PC-9 (cell line): ENCODE measurements at places on chromosomes 1 and 21. TPM values are rescaled to one million over a fixed set of nuclear protein-coding genes. Genes with fewer than 3 reads are reported as not detected.

DNA sequence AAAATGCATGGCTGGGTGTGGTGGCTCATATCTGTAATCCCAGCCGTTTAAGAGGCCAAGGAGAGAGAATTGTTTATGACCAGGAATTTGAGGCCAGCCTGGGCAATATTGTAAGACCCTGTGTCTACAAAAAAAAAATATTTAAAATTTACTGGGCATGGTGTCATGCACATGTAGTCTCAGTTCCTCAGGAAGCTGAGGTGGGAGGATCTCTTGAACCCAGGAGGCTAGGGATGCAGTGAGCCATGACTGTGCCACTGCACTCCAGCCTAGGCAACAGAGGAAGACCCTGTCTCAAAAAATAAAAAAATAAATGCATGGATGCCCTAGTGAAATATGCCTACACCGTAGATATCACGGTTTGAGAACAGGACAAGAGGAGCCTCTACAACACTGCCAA lies 1331.2 kb upstream of the B3GALT2 start:
- H3K27ac ChIP-seq = no peak overlapping the region
- H3K27me3 ChIP-seq = no peaks in the 10 kb centered on the region
- H3K4me3 ChIP-seq = no peak overlapping the region
- no peaks in the 10 kb centered on the region for H3K4me1 ChIP-seq
- DNase-seq = no peak
- H3K36me3 ChIP-seq = no peaks in the 10 kb centered on the region

DNA sequence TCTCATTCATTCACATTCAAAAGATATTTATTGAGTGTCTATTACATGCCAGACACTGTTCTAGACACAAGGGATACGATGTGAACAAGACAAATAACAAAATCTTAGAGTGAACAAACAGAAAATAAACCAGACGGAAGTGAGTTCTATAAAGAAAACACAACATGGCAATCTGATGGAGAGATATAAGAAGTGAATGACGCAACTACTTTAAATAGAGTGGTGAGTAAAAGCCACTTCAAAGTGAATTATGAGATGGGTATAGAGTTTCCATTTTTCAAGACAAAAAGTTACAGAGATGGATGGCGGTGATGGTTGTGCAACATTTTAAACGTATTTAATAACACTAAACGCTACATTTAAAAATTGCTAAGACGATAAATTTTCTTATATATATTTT lies 75.4 kb downstream of the CEP170 start:
- H3K27me3 ChIP-seq = no peaks in the 10 kb centered on the region
- H3K4me1 ChIP-seq = no peaks in the 10 kb centered on the region
- no peak overlapping the region for H3K27ac ChIP-seq
- H3K4me3 ChIP-seq = no peak overlapping the region
- no peaks in the 10 kb centered on the region for H3K36me3 ChIP-seq

GRCh38 chr1:31976401-31976800 lies 37.3 kb upstream of the KHDRBS1 start:
- H3K27me3 ChIP-seq = no peaks in the 10 kb centered on the region
- H3K36me3 ChIP-seq = no peaks in the 10 kb centered on the region
- H3K4me1 ChIP-seq = no peaks in the 10 kb centered on the region

DNA sequence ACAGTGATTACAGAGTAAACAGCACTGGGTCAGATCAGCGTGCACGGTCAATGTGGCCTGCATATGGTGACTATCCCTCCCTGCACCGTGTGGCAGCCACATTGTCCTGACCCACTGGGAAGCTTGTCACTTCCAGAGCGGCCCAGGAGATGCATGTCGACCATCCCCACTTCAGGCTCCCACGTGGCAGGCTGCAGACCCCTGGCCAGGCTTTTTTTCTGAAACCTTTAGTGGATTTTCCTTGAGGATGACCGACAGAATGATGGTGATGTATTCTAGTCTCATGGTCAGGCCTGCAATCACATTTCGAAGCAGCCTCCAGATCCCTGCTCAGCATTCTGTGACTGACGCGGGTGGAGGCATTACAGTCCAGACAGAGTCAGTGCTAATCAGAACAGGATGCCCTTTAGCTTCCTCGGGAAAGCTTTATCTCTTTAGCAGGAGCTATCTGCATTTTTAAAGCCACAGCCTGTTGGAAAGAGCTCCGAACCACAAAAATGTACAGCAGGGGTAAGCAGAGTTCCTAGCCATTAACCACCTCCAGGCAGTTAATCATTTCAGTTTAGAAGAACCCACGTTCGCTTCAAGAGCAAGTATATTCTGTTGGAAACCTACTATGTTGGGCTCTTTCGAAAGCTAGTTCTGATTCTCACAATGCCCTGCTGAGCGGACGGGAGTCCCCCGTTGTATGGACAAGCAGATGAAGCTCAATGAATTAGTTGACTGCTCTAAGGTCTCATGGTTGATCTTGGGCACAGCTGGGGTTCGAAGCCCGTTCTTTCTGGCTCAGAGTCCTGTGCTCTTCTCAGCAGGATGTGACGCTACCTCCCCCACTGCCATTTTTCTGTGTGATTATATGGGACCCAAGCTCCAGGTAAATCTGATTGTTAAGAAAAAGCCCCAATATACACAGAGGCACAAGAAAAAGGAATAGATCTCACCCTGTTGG lies 56.5 kb downstream of the IRF2BP2 start:
- no peaks in the 10 kb centered on the region for H3K36me3 ChIP-seq
- H3K4me3 ChIP-seq = no peak overlapping the region
- no peaks in the 10 kb centered on the region for H3K4me1 ChIP-seq
- no peak for DNase-seq
- no peak overlapping the region for H3K27ac ChIP-seq

GRCh38 chr1:235822685-235823084 lies 44.0 kb downstream of the LYST start:
- H3K27ac ChIP-seq = no peak overlapping the region
- H3K27me3 ChIP-seq = no peaks in the 10 kb centered on the region
- 0 out of 2 replicates have a peak, but pooled peaks cover 5% of the 10 kb centered on the region for H3K36me3 ChIP-seq
- H3K4me3 ChIP-seq = no peak overlapping the region
- DNase-seq = no peak

DNA sequence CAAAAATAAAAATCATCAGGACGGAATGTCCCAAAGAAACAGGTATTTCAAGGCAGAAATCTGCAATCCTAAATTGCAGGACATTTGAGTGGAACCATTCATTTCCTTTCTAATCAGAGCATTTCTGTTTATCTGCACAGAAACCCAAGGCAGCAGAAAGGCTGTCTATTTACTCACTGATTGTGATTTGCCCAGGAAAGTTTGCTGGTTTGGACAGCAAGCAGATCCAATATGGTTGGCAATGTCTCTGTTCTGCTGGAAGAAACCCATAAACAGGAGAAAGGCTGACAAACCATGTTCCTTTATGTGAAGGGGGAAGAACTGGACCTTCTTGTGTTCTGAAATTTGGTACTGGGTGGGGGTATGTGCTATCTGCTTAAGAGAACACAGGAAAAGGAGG lies 120.1 kb downstream of the CLIC6 start:
- no peak overlapping the region for H3K27ac ChIP-seq
- H3K4me1 ChIP-seq = no peaks in the 10 kb centered on the region
- DNase-seq = no peak
- H3K36me3 ChIP-seq = peaks cover 7% of the 10 kb centered on the region; the same call in 1 of the 2 replicates

GRCh38 chr1:7485086-7485780 lies 285.9 kb upstream of the VAMP3 start:
- no peaks in the 10 kb centered on the region for H3K36me3 ChIP-seq
- H3K4me3 ChIP-seq = no peak overlapping the region
- H3K4me1 ChIP-seq = no peaks in the 10 kb centered on the region
- no peak for DNase-seq
- H3K27ac ChIP-seq = no peak overlapping the region

GRCh38 chr1:53627031-53627430 lies 111.9 kb downstream of the GLIS1 start:
- no peaks in the 10 kb centered on the region for H3K36me3 ChIP-seq
- peaks cover 16% of the 10 kb centered on the region for H3K27me3 ChIP-seq
- H3K27ac ChIP-seq = no peak overlapping the region
- H3K4me1 ChIP-seq = no peaks in the 10 kb centered on the region
- H3K4me3 ChIP-seq = no peak overlapping the region

DNA sequence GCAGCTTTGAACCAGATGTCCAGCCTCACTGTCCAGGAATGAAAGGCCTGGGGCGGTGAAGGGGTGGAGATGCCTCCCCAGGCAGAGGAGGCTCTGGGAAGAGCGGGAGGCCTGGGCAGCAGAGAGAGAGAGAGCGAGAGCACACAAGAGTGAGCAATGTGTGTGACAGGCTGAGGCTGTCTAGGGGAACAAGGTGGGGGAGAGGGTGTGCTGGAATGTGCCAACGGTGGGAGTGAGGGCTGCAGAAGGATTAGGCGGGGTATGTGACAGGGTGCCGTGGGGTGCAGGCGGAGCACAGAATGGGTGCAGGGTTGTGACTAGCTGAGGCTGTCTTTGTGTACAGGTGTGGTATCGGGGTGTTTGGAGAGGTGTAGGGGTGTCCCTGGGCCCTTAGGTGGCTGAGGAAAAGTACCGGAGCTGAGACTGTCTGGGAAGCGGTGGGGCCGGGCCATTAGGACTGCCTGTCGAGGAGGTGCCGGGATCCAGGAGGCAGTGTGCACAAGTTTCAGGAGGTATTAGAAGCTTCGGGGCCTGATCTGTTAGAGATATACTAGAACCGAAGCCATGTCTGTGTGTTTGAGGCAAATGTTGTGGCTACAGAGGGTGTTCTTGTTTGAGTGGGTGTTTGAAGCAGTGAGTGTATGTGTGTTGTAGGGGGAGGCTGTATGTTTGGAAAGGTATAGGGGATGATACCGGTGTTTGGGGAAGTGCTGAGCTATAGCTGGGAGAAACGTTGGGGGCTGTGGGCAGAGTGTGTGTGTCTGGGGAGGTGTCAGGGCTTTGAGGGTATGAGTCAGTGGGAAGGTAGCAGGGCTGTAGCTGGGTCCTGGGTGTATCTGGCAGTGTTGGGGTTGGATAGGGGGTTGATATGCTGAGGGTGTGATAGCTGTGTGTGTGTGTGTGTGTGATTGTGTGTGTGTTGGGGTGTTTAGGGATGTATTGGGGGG lies 9.1 kb downstream of the AHDC1 start:
- no peak for DNase-seq
- no peaks in the 10 kb centered on the region for H3K36me3 ChIP-seq
- no peak overlapping the region for H3K4me3 ChIP-seq
- H3K4me1 ChIP-seq = peaks cover 16% of the 10 kb centered on the region

DNA sequence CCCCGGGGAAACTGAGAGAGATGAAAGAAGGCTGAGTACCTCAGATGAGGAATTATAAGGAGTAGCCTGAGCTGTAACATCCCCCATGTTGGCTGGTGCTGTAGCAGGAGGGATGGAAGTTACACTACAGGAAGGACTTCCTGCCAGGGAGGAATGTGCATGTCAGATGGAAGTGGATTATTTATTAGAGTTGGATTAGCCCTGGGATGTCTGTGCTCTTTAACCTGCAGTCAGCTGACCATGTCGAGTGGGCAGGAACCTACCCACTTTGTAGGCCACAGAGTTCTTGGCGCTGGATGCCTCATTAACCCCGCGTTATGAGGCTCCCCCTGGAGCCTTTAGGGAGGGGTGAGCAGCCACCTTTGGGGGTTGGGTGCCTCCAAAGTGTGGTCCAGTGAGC lies 757 bp upstream of the SEMA4A start:
- H3K4me1 ChIP-seq = peaks cover 15% of the 10 kb centered on the region
- H3K27me3 ChIP-seq = peaks cover 15% of the 10 kb centered on the region; the same call in 1 of the 2 replicates
- no peak overlapping the region for H3K4me3 ChIP-seq
- no peaks in the 10 kb centered on the region for H3K36me3 ChIP-seq
- H3K27ac ChIP-seq = no peak overlapping the region

- H3K27me3 ChIP-seq = no peaks in the 10 kb centered on the region
- peak; percentile 6 for DNase-seq
- no peaks in the 10 kb centered on the region for H3K36me3 ChIP-seq
- H3K4me1 ChIP-seq = peaks cover 1% of the 10 kb centered on the region; the same call in 1 of the 2 replicates
Measured at GRCh38 chr1:32246888-32247273, at the start of gene FAM167B. FAM167B (plus strand) TSS chr1:32247222; CDS start chr1:32247422, 200 bp downstream.

- no peaks in the 10 kb centered on the region for H3K36me3 ChIP-seq
- no peaks in the 10 kb centered on the region for H3K27me3 ChIP-seq
- DNase-seq = no peak
- no peak overlapping the region for H3K4me3 ChIP-seq
- no peak overlapping the region for H3K27ac ChIP-seq
Measured at GRCh38 chr1:147492207-147492606, 49.1 kb upstream of the BCL9 start.

- no peak for DNase-seq
- H3K27me3 ChIP-seq = no peaks in the 10 kb centered on the region
- no peaks in the 10 kb centered on the region for H3K4me1 ChIP-seq
- H3K36me3 ChIP-seq = no peaks in the 10 kb centered on the region
Measured at GRCh38 chr1:167487614-167488013, 30.7 kb downstream of the CD247 start.

DNA sequence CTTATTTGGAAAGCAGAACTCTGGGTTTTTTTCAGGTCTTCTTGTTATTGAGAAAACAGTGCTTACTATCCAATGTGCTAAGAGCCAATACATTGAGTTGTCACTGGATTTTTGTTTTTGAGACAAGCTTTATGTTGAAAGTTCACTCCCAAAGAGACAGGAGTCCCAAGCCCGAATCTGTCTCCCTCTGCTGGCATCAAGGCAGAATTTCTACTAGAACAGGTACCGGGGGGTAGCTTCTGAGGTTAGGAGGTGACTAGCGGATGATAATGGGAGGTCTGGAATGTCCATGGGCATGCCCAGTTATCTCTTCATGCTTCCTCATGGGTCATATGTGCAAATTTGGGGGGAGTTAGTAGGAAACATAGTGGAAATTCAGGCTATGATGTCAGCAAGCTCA lies 25.1 kb downstream of the ZNF124 start:
- no peak overlapping the region for H3K27ac ChIP-seq
- no peaks in the 10 kb centered on the region for H3K4me1 ChIP-seq
- H3K4me3 ChIP-seq = no peak overlapping the region

- DNase-seq = no peak
- H3K4me3 ChIP-seq = no peak overlapping the region
- H3K36me3 ChIP-seq = no peaks in the 10 kb centered on the region
- H3K27me3 ChIP-seq = no peaks in the 10 kb centered on the region
Measured at GRCh38 chr1:181947441-181947840, 114.1 kb downstream of the ZNF648 start.

- H3K4me1 ChIP-seq = peaks cover 6% of the 10 kb centered on the region; the same call in 1 of the 2 replicates
- H3K36me3 ChIP-seq = no peaks in the 10 kb centered on the region
- H3K27ac ChIP-seq = peak overlapping the region; percentile 47
Measured at GRCh38 chr1:226082959-226083301, 20.4 kb downstream of the H3-3A start.

- H3K27ac ChIP-seq = 0 out of 2 replicates have a peak overlapping the region, but pooled peaks have one; percentile 11
- peak; percentile 68 for DNase-seq
- no peaks in the 10 kb centered on the region for H3K27me3 ChIP-seq
- peaks cover 24% of the 10 kb centered on the region for H3K36me3 ChIP-seq
- peaks cover 18% of the 10 kb centered on the region for H3K4me1 ChIP-seq
Measured at GRCh38 chr1:224377676-224378006, 21.0 kb downstream of the CNIH4 start.

KIF14 gene
- total RNA-seq = 22.8 and 30.0 TPM in 2 replicates

FMN2 gene
- total RNA-seq = not detected in 2 replicates

SPSB1 gene
- 27.9 and 33.8 TPM in 2 replicates for total RNA-seq

PTPRC gene
- 0.58 and 0.79 TPM in 2 replicates for total RNA-seq

AIRE gene
- not detected in 2 replicates for total RNA-seq

C8B gene
- total RNA-seq = not detected in 2 replicates

KRTAP10-7 gene
- total RNA-seq = not detected in 2 replicates

RGS7 gene
- total RNA-seq = 2.0 and 5.8 TPM in 2 replicates

CD1D gene
- not detected in 2 replicates for total RNA-seq
